ENCODE measurements at places on chromosomes 16 and 17.

GRCh38 chr16:84810518-84811273, 9.1 kb upstream of the CRISPLD2 start:
- peak; percentile 32 for DNase-seq

DNA sequence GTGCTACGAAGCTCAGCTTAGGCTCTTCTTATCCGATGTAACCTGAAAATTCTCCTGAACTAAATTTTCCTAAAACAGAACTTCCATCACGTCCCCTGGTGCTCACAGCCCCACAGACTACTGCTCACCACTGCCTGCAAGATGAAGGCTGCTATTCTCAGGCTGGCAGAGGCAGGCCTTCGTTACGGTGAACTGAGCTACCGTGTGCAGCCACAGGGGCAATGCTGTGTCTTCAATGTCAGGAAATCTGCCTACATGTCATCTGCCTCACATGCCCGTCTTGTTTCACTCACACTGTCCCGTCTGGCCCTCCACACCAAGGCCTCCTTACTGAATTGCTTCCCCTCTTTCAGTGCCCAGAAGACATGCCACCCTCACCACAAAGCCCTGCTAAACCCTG, 15.9 kb downstream of the EMC8 start:
- no peak for DNase-seq

GRCh38 chr16:1398826-1399581, 15.5 kb downstream of the UNKL start:
- DNase-seq: no peak

DNA sequence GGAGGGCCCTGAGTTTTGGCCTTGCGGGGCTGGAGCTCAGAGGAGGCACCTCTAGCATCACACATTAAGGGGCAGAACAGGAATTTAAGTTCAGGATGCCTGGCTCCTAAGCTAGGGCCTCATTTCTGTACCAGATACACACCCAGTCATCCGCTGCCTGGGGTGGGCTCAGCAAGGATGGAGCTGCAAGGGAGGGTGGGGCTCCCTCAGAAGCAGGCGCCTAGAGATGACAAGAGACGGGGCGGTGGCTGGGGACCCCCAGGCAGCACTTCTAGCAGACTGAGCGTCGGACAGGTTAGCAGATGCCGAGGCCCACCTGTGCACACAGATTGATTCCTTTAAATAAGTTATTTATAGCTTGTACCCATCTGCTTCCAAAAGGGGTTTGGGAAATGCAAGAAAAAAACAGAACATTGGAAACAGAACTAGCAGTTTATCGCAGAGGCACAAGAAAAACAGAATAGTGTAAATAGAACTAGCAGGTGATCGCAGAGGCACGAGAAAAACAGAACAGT, 47.6 kb upstream of the CBFA2T3 start:
- DNase-seq: no peak

DNA sequence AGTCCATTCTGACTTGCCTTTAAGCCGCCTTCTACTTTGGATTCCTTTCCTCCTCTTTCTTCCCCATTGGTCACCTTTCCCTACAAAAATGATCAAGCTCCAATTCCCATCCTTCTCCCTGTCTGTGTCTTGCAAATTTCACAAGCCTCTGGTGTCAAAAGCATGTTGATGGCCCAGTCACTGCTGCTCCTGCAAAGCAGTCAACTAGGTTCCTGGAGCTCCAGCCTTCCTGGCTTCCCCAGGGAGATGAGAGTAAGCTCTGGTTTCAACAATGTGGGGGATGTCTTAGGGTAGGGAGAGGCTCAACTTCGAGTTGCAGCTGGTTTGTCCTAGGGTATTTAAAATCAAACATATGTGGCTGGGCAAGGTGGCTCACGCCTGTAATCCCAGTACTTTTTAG, 36.1 kb upstream of the HELZ start:
- DNase-seq: no peak

GRCh38 chr17:7444682-7445618, at the start of gene CHRNB1:
Gene CHRNB1, plus strand, starts transcription at chr17:7445061. Its CDS starts 67 bp downstream, at chr17:7445128.
- no peak for DNase-seq

DNA sequence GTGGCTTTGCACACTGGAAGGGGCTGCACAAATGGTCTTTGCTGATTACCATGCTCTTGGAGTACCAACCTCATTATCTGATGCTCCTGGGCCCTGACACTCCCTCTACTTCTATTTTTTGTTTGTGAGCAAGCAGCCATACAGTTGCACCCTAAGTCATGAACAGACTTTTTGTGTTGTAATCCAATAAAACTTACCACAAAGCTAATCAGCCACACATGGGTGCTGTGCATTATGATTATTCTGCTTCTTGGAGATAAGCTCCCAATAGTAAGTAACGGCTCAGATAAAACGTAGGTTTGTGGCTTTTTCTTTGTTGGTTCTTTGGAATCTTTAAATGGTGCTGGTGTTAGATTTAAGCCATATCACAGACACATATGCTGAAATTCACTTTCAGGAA, 76.2 kb downstream of the CCT6B start:
- no peak for DNase-seq

GRCh38 chr16:49824593-49824992, 31.3 kb downstream of the ZNF423 start:
- DNase-seq: no peak

GRCh38 chr16:30874244-30874820, 19.5 kb downstream of the BCL7C start:
- no peak for DNase-seq

- no peak for DNase-seq
Observed at GRCh38 chr17:17258998-17259397, 22.0 kb upstream of the FLCN start.

DNA sequence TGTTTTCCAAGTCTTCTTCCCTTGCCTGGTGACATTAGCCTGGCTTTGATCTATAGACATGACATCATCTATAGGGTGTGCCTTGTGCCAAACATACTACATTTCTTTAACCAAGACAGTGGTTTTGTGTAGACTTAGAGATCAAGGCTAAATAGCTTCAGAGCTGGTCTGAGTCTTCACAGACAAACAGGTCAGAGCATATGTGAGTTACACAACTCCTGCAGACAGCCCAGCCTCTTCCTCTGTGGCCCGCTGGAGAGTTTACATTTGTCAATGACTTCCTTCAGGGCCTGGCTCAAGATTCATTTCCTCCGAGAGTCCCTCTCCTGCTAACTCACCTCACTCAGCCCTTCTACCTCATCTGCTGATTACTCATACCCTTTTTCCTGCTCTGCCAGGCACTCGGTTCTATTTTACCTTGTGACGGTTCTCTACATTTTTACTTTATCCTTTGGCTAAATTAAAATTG, 73.1 kb upstream of the TANC2 start:
- peak; percentile 14 for DNase-seq

DNA sequence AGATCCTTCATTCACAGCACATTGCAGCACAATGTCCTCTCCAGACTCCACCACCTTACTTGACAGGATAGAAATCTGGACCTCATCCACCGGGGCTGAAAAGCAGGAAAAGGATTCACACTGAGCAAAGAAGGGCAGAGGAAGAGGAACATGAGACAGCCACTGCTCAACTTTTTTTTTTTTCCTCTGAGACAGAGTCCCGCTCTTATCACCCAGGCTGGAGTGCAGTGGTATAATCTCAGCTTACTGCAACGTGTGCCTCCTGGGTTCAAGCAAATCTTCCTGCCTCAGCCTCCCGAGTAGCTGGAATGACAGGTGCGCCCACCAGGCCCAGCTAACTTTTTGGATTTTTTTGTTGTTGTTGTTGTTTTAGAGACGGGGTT, 34.4 kb downstream of the PECAM1 start:
- no peak for DNase-seq

GRCh38 chr17:78184351-78184750, 2.5 kb downstream of the TK1 start:
- no peak for DNase-seq

- no peak for DNase-seq
Observed at GRCh38 chr17:51733166-51733565, 425.3 kb downstream of the CA10 start.

- peak; percentile 89 for DNase-seq
Observed at GRCh38 chr17:7237761-7238419, 1.4 kb downstream of the PHF23 start.

GRCh38 chr17:44559634-44560554, 2.6 kb downstream of the FZD2 start:
- no peak for DNase-seq

DNA sequence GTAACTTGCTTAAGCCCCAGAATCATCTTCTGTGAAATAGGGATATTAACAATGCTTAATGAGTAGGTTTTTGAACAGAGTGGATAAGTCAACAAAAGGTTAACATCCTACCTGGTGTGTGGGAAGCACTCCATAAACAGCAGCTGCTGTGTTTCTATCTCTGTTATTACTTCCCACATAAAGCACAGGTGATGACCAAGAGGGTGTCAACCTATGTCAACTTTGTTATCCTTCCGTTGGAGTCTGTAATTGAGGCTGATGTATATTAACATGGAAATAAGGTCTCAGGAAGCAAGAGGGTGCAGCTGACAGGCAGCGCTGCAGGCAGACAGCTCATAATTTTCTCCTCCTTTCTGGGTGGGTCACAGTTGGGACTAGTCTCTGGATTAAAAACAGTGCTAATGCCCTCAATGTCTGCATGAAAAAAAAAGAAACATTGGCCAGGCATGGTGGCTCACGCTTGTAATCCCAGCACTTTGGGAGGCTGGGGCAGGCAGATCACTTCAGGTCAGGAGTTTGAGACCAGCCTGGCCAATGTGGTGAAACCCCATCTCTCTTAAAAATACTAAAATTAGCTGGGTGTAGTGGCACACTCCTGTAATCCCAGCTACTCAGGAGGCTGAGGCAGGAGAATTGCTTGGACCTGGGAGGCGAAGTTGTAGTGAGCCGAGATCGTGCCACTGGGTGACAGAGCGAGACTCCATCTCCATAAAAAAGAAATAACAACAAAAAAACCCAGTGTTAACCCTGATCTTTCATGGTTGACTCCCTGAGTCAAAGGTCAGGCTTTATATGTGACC, 269.6 kb downstream of the SNX29 start:
- DNase-seq: no peak

DNA sequence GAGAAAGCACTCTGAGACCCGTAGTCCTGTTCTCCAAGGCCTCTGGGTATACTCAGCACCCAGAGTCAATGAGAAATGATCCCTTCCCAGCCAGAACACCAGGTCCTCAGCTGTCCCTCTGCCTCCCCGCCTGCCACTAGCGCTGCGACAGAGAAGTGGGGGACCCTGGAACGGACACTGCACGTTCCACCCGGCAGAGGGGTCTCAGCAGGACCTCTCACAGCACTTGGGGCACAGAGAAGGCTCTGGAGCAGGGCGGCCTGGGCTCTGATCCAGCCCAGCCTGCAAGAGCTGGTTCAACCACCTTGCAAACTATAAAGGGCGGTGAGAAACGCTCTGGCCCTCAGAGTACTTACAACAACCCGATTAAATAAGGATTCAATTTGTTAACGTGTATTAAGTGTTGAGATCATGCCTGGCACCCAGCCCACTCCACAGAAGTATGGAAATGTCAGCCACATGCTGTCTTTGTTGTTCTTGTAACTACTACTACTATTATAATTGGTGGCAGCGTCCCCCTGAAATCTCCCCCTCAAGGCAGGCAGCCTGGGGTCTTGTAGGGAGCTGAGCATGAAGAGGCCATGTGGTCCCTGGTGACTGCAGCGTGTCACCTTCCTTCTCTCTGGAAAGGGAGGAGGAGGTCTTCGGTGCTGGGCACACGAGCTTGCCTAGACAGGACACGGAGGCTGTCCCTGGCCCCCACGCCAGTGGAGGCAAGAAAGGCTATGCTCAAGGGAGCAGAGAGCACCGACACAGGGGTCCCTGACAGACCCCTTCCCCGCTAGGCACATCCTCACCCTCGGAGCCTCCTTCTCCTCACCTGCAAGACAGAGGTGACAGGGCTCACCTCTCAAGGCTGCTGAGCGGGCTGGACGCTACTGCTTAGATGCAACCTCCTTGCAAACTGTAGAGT, 2.4 kb downstream of the OSGIN1 start:
- no peak for DNase-seq

DNA sequence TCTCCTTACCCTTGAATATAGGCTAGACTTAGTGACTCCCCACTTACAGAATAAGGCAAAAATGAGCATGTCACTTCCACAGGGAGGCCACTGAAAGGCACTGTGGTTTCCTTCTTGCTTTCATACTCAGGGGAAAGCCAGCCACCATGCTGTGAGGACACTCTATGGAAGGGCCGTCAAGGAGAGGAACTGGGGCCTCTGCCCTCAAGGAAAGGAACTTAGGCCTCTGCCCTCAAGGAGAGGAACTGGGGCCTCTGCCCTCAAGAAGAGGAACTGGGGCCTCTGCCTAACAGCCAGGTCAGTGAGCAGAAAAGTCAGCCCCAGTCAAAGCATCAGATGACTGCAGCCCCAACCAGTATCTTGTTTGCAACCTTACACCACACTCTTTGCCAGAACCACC, 30.1 kb downstream of the VPS35 start:
- DNase-seq: peak; percentile 42

DNA sequence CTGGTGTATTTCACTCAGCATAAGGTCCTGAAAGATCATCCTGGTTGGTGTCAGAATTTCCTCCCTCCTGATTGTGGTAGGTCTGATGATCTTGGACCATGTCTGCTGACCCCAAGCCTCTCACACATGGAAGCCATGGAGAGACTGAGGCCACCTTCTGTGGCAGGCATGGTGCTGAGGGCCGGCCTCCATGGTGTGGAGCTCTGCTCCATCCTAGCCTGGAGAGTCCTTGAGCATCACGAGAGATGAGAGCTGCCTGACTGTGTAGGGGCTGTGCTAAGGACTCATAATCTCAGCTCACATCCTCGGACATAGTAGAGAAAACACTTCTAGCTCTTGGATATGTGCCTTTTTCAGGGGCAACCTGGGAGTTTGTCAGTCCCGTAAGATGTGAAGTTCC, 40.6 kb downstream of the MPRIP start:
- no peak for DNase-seq

DNA sequence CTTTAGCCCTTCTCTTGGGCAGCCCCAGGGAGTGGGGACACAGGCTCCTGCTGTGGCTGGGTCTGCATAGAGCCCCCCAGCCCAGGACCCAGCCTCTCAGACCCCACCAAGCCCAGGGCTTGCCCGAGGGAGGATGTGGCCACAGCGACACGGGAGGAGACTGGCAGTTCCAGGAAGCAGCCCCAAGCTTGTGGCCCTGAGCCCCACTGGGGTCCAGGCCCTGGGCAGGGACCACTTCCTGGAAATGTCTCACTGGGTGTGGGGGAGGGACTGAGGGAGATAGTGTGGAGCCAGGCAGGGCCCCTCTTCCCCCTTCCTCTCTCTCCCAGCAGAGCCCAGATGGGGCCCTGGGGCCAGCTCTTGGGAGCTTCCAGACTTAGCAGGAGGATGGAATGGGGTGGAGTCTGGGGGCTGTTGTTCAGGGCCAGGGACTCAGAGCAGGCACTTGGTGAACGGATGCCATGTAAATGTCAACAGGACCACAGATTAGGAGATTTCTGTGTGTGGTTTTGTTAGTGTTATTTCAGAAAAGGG, 35.3 kb downstream of the ADGRG5 start:
- DNase-seq: peak; percentile 41

DNA sequence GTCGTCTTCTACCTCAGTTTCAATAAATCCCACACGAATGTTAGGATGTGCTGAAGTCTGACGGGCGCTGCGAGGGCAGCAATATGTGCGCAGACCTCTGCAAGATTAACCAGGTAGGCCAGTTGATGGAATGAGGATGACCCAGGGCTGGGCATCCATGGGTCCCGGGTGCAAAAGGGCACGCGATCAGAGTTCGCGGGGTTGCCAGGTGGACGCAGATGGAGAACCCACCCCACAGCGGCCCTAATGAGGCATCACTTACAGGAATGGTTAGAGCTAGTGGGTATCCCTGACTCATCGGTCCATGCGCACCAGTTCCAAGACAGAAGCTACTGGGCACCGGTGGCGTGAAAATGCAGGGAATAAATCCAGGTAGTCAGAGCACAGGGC, 2116.0 kb downstream of the TP53TG3F start:
- no peak for DNase-seq

GRCh38 chr16:79009896-79010295, 590.6 kb downstream of the MAF start:
- no peak for DNase-seq

- no peak for DNase-seq
Observed at GRCh38 chr16:10522966-10523365, 57.4 kb downstream of the EMP2 start.

All from CD4-positive, alpha-beta T cell treated with Interleukin-17A for 1 hour (primary cell).